Activated CD8-positive, alpha-beta T cell treated with anti-CD3 and anti-CD28 coated beads, Interleukin-2, amount 10 ng/mL, durations not matched to agents 7 days and 5 days (primary cell): ENCODE measurements at places on chromosomes 4 and X.
A peak's percentile ranks its signal among the peaks of the same experiment; 100 is the strongest.

DNA sequence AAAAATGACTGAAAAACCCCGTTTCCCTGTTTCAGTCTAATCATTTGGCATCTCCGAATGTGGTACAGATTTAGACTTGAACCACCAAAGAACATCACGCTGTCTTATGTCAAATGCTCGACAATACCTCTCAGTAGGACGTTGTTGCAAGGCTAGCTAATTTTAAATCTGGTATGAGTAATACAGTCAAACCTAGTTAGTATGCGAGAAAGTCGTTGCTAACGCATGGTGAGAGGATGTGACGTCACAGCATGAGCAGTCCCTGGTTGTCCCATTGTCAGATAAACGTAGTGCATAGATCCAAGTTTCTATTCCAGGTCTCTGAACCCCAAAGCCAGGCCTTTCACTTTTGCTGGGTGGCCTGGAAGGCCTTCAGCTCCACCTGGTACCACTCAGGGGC lies 44.7 kb downstream of the SETD7 start:
- DNase-seq = no peak

- no peak for DNase-seq
Measured at GRCh38 chr4:102343964-102344519, 1.2 kb downstream of the SLC39A8 start.

- no peak for DNase-seq
Measured at GRCh38 chr4:25551605-25552004, 104.0 kb upstream of the SLC34A2 start.

GRCh38 chrX:153504445-153505016 lies 9.8 kb downstream of the BGN start:
- no peak for DNase-seq

DNA sequence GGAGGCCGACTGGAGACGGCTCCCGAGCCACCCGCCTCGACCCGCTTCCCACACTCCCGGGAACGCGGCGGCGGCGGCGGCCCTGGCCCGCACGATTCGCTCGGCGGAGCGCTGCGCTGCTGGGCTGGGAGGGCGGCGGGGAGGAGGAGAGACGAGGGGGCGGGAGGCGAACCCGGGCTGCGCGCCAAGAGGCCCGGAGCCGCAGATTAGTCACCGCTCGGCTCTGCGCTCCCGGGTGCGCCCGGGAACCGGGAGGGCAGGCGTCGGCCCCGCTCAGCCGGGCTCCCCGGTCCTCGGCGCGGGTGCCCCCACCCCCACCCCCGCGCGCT lies 11.2 kb upstream of the BCOR start:
- DNase-seq = peak; percentile 64

- DNase-seq = no peak
Measured at GRCh38 chr4:76523593-76523992, 88.6 kb downstream of the SHROOM3 start.

- no peak for DNase-seq
Measured at GRCh38 chr4:26181616-26182015, 139.2 kb upstream of the RBPJ start.
